Right ventricle myocardium inferior (tissue), 1 donor: ENCODE measurements at places on chromosomes 5 and 9.
A peak's percentile ranks its signal among the peaks of the same experiment; 100 is the strongest.

GRCh38 chr9:3237121-3237520 lies 288.7 kb downstream of the RFX3 start:
- DNase-seq: no peak

DNA sequence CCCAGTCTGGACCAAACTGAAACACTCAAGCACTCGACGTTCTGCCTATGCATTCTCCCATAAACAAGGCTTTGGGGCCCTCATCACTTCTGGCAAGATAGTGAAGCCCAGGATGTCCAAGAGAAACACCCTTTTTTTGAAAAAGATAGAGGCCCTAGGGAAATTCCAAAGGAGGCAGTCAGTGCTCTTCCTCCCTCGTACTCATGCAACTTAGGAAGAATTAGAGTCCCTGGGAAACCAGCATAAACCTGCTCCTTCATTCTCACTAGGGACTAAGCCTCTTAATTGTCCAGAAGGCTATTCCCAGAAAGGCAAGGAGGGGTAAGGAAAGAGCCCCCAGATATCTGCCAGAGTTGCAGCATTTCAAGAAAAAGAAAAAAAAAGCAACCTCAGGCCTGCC lies 7.8 kb upstream of the RUSC2 start:
- no peak for DNase-seq

DNA sequence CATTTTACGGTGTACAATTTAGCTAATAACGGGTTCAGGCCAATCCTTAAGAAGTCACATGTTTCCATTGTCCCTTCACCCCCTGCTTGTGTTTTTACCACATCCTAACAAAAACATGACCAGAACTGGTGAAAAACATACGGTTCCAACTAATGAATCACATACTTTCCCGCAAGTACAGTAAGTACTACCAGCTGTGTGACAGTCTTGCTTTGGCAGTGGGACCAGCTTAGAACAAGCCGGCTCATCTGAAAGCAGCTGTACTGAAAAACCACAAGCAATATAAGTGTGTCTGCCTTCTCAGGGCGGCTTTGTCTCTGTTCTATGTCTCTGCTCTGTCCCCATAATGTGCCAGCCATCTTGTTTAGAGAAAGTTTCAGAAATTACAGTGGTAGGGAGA lies 242.5 kb downstream of the BNC2 start:
- DNase-seq: no peak

DNA sequence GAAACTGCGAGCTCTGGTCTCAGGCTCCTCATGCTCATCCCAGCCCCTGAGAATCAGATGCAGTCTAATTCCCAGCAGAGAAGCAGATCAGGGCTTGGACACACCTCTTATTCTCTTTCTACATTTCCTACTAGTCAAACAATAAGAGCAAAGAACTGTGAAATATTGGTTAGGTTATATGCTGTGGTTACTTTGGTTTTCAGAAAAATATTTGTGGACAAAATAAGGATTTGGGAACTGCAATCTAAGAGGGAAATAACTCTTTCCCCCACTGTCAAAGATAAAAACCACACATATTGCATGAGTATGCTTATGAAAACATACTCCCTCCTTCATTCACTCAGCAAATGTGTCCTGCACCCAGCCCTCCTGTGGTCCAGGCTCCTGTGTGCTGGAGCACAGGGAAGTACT lies 164.5 kb upstream of the S1PR3 start:
- DNase-seq: no peak

- DNase-seq: no peak
Measured at GRCh38 chr5:116766470-116766947, 191.9 kb upstream of the SEMA6A start.

GRCh38 chr5:37112383-37112991 lies 136.7 kb downstream of the CPLANE1 start:
- DNase-seq: no peak

- DNase-seq: no peak
Measured at GRCh38 chr5:159343295-159344094, 13.2 kb upstream of the IL12B start.

GRCh38 chr5:6069496-6070185 lies 308.7 kb downstream of the MED10 start:
- DNase-seq: no peak

GRCh38 chr5:38595132-38595745 lies 38.8 kb upstream of the LIFR start:
- no peak for DNase-seq

DNA sequence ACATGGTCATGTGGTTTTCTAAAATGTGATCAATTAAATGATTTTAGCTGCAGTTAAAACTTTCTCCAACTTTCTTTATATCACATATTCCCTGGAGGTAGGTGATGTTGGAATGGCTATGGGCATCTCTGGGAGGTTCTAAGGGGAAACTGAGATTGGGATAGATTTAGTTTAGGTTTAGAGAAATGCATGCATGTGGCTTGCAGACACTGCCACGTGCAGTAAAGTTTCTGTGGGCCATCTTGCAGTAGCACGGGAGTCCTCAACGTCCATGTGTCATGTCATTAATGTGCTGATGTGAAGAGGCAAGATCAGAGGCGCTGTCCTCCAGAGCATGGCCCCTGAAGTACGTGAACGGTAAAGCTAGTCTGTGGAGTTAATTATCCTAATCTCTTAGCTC lies 532.7 kb downstream of the SEMA5A start:
- DNase-seq: peak; percentile 32

DNA sequence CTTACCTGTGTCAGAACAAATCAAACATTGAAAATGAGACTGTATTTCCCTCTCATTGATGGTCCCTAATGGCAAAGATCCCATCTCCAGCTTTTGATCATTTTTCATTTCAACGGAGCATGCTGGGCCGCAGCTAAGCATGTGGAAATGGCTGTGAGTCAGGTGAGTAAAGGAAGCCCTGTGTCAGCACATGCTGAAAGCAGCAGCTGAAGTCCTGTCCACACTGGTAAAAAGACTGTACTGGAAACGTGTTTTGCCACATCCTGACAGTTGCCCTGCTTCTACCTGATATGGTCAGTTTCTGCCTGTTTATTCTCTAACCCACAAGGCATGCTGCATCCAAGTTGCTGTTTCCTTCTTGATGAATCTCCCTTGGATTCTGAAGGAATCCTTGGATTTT lies 330.1 kb downstream of the EFNA5 start:
- no peak for DNase-seq
